Caki2 (cell line): ENCODE measurements at places on chromosomes 5 and 9. TPM values are rescaled to one million over a fixed set of nuclear protein-coding genes. Genes with fewer than 3 reads are reported as not detected.

The HAVCR1 gene
- total RNA-seq = 54.8 and 62.9 TPM in 2 replicates

The SCGB3A2 gene
- not detected in 2 replicates for total RNA-seq

The ZNF366 gene
- total RNA-seq = not detected in 2 replicates

The DMGDH gene
- 6.7 and 9.6 TPM in 2 replicates for total RNA-seq

The ARL14EPL gene
- total RNA-seq = 0.34 TPM in 1 of 2 replicates, not detected in the other

The GM2A gene
- total RNA-seq = 18.3 and 21.8 TPM in 2 replicates

The SLC25A2 gene
- total RNA-seq = not detected in 2 replicates

The SPINK13 gene
- 0.14 and 1.3 TPM in 2 replicates for total RNA-seq

The ADAMTSL1 gene
- total RNA-seq = not detected in 2 replicates

The ADGRD2 gene
- total RNA-seq = 0.26 TPM in 1 of 2 replicates, not detected in the other

The SNX24 gene
- total RNA-seq = 3.9 and 25.9 TPM in 2 replicates

The SLC1A1 gene
- total RNA-seq = 39.8 and 41.6 TPM in 2 replicates

The PTGDS gene
- not detected in 2 replicates for total RNA-seq

The PCDHA4 gene
- total RNA-seq = 10.8 and 11.5 TPM in 2 replicates

The IFNA13 gene
- not detected in 2 replicates for total RNA-seq

The ANKRD20A1 gene
- total RNA-seq = not detected in 2 replicates

The TMEM174 gene
- total RNA-seq = not detected in 2 replicates

The EGFLAM gene
- total RNA-seq = not detected in 2 replicates

The ALDH1A1 gene
- 936 and 953 TPM in 2 replicates for total RNA-seq

The CD14 gene
- 0.96 TPM in 1 of 2 replicates, not detected in the other for total RNA-seq

The SLC46A2 gene
- not detected in 2 replicates for total RNA-seq

The CHMP5 gene
- total RNA-seq = 87.3 and 121 TPM in 2 replicates

The INSL6 gene
- total RNA-seq = not detected in 2 replicates

The LHX3 gene
- not detected in 2 replicates for total RNA-seq

The LYSMD3 gene
- total RNA-seq = 2.9 and 6.2 TPM in 2 replicates

The SPATA31A3 gene
- not detected in 2 replicates for total RNA-seq
